ENCODE measurements at places on chromosomes 7 and 10. TPM values are rescaled to one million over a fixed set of nuclear protein-coding genes. Genes with fewer than 3 reads are reported as not detected.

DNA sequence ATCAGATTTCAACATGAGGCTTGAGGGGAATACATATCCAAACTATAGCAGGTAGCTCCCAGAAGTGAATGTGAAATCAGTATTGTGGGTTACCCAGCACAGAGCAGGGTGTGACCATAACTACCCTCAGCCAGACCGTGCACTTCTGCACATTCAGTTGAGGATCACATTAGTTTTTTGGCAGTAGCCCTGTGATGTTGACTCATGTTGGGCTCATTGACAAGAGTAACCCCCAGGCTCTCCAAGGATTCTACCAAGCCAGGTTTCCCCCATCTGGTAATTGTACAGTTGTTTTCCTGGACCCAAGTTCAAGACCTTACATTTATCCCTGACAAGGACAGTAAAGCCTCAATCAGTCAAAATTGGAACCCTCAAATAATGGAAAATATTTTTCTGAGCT, 11.7 kb upstream of the CPA4 start:
- no peak for DNase-seq

DNA sequence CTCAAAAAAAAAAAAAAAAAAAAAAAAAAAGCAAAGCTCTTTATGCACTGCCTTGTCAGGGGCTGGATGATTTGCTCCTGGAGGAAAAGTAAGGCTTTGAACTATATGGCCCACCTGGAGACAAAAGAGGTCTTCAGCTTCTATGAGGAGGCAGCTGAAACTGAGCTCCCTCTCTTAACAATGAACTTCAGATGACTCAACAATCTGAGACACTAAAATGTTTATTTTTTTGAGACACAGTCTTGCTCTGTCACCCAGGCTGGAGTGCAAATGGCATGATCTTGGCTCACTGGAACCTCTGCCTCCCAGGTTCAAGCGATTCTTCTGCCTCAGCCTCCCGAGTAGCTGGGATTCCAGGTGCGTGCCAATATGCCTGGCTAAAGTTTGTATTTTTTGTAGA, 36.7 kb downstream of the RAB19 start:
- no peak for DNase-seq

DNA sequence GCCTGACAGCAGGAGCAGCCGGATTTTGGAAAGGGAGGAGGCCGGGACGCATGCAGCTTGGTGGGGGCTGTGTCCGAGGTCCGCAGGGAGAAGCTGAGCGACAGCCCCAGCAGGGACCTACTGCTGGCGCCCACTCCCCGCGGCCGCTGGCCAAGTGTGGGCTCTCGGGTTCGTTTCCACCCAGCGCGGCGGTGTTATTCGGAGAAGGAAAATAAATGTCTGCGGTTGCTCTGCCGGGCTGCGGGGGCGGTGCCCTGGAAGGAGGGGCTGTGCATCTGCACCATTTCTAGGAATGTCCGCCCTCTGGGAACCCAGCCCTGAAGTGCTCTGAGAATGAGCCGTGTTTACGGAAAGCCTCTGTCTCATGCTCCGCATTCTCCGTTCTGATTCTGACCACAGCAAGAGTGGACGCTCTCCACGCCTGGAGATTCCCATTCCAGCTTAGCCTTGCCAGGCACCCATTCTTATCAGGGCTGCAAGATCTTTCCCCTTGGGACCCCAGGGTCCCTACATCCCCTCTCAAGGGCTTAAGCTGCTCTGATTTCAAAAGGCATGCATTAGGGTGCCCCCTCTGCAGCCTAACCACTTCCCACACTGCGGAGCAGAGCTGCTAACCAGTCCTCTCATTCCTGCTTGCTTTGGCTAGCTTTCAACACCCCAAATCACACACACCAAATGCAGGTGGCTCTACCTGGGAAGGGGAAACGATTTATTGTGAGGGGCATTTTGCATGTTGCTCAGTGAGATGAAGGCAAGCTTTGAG, 256.6 kb upstream of the GLI3 start:
- no peak for DNase-seq

DNA sequence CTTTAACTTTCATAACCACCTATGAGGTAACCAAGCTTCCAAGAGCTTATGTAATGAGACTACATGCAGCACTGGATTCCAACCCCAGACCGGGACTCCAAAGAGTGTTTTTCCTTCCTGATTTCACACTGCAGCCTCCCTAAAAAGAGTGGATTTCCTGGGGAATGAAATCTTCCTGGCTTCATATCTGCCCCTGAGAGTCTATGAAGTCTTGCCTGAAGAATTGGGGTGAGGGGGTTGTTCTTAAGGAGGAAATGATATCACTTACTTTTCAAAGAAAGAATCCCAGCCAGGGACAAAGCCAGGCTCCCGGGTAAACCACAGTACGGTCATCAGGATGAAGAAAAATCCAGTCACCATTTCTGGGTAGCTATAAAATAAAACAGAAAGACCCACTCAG, 29.7 kb downstream of the STMP1 start:
- no peak for DNase-seq

DNA sequence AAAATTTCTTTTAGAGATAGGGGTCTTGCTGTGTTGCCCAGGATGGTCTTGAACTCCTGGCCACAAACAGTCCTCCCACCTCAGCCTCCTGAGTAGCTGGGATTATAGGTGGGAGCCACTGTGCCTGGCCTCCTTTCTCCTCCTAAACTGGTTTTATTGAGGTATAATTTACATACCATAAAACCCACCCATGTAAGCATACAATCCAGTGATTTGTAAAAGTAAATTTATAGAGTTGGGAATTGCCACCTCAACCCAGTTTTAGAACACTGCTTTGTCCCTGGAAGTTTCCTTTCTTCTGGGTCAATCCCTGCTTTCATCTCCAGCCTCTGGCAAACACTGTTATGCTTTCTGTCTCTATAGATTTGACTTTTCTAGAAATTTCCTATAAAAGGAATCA, 49.0 kb downstream of the CNNM2 start:
- DNase-seq, result no peak

- peak; percentile 43 for DNase-seq
Measured at GRCh38 chr10:77637532-77638320, at the start of gene KCNMA1. KCNMA1 (minus strand) TSS chr10:77637808.

GRCh38 chr7:17802056-17802455, 138.2 kb downstream of the SNX13 start:
- DNase-seq, result no peak

- no peak for DNase-seq
Measured at GRCh38 chr7:143987513-143987912, 12.6 kb upstream of the OR6B1 start.

GRCh38 chr7:20796500-20796899, 9.8 kb upstream of the SP8 start:
- no peak for DNase-seq

DNA sequence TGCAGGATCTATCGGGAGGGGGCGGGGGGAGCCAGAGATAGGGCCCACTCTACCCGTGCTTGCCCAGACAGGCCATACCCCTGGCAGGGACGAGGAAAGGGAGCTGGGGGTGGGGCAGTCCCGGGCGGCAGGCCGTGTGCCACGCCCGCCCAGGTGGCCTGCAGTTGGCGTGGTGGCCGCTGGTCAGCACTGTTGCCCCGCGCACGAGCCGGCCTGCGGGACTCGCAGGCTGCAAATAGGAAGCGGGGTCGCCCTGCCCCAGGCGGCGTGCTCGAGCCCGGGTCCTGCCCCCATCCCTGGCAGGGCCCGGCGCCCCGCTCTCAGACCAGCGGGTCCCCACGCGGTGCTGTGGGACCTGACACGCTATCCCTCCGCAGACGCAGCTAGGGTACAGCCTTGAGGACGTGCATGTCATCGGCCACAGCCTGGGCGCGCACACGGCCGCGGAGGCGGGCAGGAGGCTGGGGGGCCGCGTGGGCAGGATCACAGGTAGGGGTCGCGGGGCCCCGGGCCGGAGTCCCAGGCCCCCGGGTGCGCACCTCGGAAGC, 6.7 kb downstream of the PNLIPRP2 start:
- DNase-seq, result peak; percentile 63

GRCh38 chr7:12684733-12685132, 2.7 kb upstream of the ARL4A start:
- DNase-seq, result no peak

- DNase-seq, result no peak
Measured at GRCh38 chr10:12350925-12351324, 1.6 kb downstream of the CAMK1D start.

GRCh38 chr10:22615819-22616499, 98.4 kb downstream of the PIP4K2A start:
- peak; percentile 61 for DNase-seq

- peak; percentile 72 for DNase-seq
Measured at GRCh38 chr10:61903221-61903927, 1.9 kb downstream of the ARID5B start.

- no peak for DNase-seq
Measured at GRCh38 chr10:129882291-129883010, 81.6 kb downstream of the EBF3 start.

DNA sequence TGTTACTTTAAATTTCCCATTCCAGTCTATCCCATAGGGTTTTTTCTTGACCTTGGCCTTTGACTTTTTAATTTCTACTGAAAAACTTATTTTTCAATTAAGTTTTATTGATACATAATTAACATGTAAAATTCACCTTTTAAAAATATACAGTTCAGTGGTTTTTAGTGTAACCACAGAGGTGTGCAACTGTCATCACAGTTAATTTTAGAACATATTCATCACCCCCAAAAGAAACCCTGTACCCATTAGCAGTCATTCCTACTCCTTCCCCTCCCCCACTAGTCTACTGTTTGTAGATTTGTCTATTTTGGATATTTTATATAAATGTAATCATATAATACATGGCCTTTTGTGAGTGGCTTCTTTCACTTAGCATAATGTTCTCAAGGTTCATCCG, 96.5 kb upstream of the GJD4 start:
- no peak for DNase-seq

- DNase-seq, result no peak
Measured at GRCh38 chr10:12235116-12235694, 39.2 kb downstream of the CDC123 start.

DNA sequence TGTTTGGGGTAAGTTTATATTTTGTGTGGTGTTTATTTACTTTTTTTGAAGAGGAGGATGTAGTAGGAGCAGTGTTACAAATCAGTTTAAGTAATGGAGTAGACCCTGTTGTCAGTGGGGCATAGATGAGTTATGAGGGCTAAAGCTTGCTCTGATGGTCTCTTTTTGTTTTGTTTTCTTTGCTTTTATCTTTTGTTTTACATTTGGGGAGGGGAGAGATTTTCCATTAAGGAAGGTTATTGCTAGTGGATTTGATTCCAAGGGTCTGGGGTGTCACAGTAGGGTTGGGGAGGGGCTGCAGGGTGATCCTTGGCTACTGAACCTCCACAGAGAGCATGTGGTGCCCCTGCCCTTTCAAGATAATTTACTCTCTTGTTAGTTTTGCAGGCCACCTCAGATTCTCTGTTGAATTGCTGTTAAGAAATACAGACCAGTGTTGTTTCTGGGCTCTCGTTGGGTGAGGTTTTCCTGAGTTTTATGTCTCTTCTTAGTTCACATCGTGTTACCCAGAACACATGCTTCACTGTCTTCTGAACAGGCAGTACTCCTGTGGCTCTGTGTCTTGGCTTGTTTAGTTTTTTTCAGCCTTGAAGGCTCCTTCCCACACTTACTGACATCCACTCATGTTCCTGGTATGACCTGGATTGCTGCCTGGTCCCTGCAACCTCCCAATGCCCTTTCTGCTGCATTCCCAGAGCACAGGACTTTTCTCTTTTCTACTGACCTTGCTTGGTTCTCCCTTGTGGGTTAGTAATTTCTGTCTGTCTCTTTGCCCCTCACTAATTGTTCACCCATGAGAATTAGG, 4.2 kb downstream of the KIFBP start:
- DNase-seq, result no peak

GRCh38 chr7:158191671-158192070, 396.0 kb downstream of the PTPRN2 start:
- DNase-seq, result no peak

DNA sequence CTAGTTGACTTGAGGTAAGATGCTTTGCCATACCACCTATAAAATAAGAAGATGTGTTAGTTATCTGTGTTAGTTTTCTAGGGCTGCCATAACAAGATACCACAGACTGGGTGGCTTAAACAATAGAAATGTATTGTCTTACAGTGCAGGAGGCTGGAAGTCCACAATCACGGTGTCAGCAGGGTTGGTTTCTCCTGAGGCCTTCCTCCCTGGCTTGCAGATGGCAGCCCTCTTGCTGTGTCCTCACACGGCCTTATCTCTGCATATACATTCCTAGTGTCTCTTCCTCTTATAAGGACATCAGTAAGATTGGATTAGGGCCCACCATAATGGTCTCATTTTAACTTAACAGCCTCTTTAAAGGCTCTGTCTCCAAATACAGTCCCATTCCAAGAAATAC, 192.1 kb downstream of the GATA3 start:
- no peak for DNase-seq

DNA sequence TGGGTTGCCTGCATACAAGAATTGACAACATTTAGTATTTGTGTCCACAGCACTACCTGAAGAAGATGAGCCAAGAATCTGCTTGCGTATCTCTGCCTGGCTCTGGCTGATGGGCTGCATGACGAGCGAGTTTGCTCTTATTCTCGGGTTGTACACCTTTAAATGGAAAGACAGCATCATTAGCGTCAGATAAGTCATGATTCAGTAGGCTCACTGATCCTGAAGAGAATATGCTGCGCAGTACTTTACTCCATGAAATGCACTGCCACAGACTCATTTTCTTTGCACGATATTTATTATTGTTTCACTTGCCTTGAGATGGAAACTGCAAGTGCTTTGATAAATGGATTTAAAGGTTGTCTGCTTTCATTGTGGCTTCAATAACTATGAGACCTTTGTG, 28.6 kb downstream of the DHX32 start:
- DNase-seq, result no peak

- DNase-seq, result no peak
Measured at GRCh38 chr10:13987446-13987845, 343.3 kb downstream of the FRMD4A start.

DNA sequence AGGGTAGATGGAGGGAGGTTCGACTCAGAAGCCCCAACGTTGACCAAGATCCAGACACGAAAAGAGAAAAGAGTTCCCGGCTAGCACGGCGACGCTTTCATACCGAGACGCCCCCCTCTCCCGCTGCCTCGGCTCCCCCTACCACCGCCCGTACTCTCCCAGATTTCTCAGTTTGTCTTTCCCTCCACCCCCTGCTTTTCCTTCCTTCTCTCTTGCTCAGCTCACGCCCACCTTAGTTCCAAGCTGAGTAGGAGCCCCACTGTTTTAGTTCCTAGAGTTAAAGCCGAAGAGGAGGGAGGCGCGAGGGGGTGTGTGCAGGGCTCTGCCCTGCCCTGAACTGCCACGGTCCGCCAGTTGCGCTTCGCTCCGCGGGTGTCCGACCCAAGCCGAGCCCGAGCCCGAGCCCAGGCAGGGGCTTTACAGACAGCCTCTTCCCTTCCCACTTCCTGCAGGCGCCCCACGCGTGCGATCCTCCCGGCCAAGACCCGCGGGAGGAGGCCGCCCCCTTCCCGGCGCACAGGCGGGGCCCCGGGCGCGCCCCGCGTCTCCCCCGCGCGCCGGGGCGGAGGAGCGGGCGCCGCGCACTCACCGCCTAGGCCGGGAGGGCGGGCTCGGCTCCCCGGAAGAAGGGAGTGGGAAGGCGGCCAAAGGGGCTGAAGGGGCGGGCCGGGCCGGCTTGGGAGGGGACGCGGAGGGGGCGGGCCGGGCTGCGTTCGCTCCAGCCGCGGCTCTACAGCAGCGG, at the start of gene EPHB6:
EPHB6 (plus strand) TSS at position 705 of the 742 bp plus-strand sequence. CDS start 8,152 bp downstream, outside the sequence.
- peak; percentile 79 for DNase-seq

SVIL gene
- 147 TPM for total RNA-seq

PIP gene
- not detected for total RNA-seq

SPDYE6 gene
- total RNA-seq, result not detected

MMRN2 gene
- total RNA-seq, result 0.83 TPM

RBP3 gene
- total RNA-seq, result not detected

RPP30 gene
- 36.6 TPM for total RNA-seq

OR2A7 gene
- 16.3 TPM for total RNA-seq

ZNF503 gene
- total RNA-seq, result 12.8 TPM

GTPBP4 gene
- 123 TPM for total RNA-seq

All from Calu3 (cell line).